ENCODE measurements at places on chromosomes 7 and 10.

GRCh38 chr7:136523571-136523970 lies 344.9 kb upstream of the CHRM2 start:
- DNase-seq, result peak; percentile 63

DNA sequence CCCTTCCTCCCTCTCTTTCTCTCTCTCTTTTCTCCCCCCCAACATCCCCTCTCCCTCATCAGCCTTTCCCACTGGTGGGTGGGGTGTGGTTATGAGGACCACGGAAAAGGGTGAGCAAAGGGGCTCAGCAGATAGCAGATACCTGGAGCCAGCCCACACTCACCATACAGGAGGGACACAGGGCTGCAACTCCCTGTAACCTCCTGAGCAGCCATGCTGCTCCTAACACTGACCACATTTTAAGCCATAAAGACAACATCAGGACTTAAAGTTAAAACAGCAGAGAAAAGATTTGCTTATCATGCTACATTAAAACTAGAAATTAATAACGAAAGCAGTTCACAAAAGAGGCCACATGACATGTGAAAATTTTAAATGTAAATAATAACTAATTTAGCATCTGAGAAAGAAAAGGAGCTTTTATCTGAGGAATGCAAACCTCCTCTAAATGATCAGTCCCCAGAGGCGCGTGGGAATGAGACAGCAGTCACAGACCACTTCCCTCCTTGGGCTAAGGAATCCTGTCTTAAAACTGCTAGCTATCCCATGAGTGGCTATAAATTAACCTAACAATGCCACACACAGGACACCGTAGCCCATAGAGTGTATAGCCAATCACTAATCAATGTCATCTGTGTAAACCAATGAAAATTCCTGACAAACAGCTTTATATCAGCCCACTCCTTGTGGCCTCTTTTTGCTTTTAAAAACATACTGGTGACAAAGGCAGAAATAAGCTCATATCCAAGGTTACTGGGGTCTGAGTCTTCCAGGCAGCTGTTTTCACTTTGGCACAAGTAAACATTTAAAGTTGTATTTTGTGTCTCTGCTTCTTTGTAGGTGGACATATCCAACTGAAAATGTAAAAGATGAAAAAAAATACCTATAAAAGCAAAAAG lies 33.3 kb downstream of the PKD1L1 start:
- DNase-seq, result peak; percentile 39

- no peak for DNase-seq
Observed at GRCh38 chr10:89588671-89589070, 53.3 kb upstream of the SLC16A12 start.

DNA sequence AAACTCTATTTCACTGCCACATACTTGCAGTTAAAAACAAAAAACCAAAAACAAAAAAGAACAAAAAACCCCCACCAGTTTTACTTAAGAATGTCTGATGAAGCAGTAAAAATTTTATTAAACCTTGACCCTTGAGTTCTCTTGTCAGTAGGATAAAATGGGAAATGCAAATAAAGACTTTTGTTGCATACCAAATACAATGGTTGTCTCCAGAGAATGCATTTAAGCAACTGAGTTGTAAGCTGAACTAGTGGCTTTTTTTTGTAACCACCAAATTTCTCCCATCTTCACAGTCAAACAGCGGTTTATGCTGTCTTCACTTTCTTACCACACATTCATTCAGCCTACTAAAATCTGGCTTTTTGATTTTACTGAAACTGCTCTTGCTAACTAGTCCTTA lies 3.1 kb downstream of the SYPL1 start:
- DNase-seq, result no peak

- DNase-seq, result no peak
Observed at GRCh38 chr7:88615336-88615735, 144.2 kb upstream of the ZNF804B start.

- no peak for DNase-seq
Observed at GRCh38 chr10:91514787-91515186, 104.6 kb downstream of the HECTD2 start.

DNA sequence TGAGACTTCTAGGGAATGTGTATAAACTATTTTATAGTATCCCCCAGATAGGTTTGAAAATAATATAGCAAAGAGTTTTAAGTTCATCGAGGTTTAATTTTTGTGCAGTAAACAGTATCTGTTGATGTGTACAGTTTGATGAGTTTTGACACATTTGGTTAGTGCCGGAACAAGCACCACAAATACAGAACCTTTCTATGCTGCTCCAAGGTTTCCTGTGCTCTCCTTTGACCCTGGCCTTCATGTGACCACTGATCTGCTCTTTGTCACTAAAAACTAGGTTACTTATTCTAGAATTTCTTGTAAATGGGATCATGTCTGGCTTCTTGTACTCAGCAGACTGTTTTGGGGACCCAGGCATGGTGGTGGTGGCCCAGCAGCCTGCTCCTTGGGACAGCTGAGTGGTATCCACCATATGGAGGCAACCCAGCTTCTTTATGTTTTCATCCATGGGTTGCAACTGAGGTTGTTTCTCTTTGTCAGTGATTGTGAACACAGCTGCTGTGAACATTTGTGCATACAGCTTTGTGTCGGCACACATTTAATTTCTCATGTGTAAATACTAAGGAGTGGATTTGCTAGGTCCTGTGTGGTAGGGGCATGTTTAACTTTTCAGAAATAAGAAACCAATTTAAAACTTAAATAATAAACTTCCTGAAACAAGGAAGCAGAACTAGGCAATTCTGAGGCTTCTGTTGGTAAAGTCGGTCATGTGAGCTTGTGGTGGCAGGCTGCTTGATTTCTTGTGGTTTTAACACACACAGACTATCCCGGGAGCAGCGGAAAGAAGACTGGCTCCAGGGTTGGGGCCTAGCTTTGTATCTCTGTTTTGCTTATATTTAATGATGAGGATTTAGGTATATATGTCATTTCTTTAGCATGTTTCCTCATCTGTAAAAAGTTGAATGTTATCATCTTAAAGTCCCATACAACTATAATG lies 219.4 kb downstream of the ABCA13 start:
- DNase-seq, result no peak

GRCh38 chr10:104293011-104293410 lies 24.0 kb downstream of the GSTO2 start:
- DNase-seq, result peak; percentile 76

DNA sequence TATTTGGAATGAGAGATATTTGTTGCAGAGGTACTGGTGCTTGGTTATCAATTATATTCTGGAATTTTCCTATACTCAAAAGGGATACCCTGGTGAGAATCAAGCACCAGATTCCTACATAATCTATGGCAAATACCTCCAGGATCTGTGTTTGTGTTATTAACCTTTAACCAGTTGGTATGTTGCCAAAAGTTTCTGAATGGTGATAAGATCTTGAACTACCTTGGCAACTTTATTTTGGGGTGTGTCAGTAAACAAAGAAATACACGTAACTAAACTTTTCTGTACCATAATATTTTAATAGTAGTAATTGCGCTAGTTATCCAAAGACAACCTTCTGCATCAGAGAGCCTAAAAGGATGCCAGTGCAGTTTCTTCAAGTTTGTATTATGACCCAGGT lies 13.4 kb downstream of the SCIN start:
- no peak for DNase-seq

GRCh38 chr10:86343761-86344160 lies 22.8 kb downstream of the GRID1 start:
- DNase-seq, result no peak

GRCh38 chr10:62946278-62946677 lies 130.1 kb upstream of the EGR2 start:
- DNase-seq, result no peak

- no peak for DNase-seq
Observed at GRCh38 chr10:110686047-110686446, 41.9 kb downstream of the RBM20 start.

DNA sequence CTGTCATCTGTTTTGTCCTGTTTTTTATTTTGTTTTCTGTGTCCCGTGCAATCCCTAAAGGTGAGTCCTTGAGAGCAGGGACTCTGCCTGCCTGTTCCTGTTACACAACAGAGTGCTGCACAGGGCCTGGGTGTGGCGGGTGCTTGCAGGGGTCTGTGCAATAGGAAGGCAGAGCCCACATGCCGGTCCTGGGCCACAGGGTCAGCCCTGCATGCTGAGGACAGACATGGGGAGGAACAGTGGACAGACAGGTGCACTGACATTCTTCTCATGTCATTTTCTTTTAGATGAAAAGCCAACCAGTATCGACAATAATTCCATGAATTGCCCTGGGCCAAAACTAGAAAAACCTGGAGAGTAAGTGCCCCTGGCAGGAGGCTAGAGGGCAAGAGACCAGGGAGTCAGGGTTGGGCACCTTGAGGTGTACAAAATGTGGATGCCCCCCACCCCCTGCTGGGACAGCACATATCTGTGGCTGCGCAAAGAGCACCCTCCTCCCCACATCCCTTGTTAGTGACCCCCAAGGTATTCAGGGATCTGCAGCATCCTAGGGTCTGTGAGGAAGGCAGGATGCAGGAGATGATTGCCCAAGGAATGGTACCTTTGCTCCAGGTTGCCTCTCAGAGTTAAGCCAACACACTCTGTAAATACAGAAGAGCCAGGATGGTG lies 19.9 kb downstream of the ANTXRL start:
- no peak for DNase-seq

DNA sequence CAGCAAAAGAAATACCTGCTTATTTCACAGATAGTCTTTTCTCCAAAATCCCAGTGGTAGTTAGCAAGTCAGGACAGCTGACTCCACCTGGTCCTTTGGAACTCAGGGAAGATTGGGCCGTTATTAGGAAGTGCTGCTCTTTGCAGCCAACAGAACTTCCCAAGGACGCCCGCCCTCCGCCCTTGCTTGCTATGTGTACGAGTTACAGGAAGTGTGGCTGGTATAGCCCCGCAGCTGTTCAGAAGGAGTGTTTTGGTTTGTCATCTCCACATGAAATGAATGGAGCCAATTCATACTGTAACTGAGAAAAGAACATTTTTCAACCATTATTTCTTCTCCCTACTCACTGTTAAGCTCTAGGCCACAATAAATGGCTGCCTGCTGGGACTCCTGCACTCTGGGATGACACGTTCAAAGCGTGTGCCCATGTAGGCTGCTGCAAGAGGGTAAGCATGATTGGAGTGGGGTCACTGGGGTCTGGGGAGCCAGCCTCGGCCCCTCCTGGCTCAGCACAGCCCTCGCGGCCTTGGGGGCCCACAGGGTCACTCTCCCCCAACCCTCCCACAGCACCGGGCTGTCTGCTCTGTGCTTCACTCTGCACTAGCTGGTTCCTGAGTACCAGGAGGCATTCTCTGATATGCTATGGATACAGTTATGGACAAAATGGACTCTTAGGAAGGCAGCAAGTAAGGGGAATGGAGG lies 244.0 kb downstream of the EBF3 start:
- no peak for DNase-seq

DNA sequence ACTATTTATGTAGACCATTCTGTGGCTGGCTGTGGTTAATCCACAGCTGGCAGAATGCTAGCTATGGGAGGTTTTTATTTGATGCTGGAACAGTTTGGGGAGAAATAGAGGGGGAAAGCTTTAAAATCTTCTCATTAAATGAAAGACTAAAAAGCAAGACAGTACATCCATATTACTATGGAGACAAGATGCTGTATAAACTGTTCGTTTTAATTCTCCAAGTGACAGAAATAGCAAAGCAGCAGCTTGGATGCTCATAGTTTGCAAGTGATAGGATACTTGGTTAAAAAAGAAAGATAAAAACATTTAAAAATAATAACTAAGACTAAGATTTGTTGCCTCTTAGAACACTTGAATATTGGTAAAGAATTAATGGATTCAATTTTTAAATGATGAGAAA lies 304.9 kb upstream of the KAT6B start:
- no peak for DNase-seq

DNA sequence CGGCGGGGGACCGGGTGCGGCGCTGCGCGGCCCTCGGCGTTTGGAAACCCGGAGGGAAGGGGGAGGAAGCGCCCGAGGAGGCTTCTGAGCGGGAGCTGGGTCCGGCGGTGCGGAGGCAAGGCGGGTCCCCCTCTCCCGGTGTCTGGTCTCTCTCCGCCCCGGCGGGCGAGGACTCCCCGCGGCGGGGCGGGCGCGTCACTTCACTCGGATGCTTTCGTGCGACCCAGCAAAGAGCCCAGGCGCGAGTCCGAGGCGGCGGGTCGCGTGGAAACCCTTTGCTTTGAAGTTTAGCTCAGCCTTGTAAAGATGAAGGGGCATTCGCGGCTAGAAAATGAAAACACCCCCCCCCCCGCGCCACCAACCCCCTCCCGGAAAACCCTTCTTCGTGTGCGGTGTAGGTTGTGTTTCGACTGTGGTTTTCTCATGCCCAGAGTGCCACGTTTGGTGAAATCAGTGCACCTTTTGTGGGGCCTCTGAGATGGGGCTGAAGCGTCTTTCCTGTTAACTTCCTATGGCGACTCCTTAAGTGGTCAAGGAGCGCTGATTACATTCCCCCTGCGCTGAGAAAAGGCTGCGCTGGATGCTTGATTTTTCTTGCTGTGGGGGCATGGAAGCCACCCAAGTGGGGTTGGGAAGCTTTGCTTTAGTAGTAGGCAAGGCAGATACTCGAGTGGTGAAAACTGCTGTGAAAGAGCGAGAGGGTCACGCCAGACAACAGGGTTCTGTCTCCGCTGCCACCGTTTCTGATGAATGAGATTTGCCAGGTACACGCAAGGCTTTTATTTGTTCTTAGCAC lies 876 bp downstream of the GNAI1 start:
- DNase-seq, result peak; percentile 69

All from GM23248 (cell line).